Epithelial cell of proximal tubule (primary cell): ENCODE measurements at places on chromosomes 11 and 22. TPM values are rescaled to one million over a fixed set of nuclear protein-coding genes. Genes with fewer than 3 reads are reported as not detected.

DNA sequence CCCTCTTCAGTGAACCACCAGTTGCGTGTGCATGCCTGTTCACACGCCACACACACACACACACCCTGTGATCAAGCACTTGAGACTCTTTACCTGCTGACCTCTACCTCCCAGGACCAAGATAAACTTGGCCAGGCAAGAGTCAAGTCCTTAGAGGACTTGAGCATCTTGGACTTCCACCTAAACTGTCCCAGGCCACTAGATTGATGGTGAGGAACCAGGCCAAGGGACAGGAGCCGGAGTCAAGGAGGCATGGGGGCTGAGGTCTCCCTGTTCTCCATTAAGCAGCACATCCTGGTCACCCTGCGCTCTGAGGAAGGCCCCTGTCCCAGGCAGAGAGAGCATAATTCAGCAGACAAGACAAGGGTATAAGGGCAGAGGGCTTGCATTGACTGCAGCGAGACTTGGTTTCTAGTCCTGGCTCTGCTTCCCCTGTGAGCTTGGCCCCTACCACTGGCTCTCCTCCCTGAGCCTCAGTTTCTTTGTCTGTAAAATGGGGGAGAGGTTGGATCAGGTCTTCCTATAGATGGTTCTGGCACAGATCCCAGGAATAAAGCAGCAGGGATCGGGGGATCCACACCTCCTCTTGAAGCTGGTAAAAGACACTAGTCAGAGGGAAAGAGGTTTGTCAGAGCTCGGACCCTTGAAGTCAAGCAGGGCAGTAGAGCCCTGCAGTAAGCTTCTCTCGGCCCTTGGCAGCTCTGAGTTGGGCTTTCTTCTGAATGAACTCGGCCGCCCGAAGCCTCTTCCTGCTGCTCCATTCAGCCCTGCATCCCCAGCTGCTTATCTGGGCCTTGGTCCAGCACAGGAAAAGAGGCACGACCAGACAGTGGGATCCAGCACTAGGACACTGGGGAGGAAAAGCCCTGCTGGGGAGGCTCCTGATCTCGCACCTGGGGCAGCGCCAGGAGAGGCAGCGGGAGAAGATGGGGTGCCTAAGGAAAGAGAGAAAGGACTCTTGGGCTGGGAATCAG, 2.0 kb downstream of the CREB3L1 start:
- no peak for DNase-seq

- DNase-seq: no peak
These were observed 823.1 kb downstream of the DLG2 start for GRCh38 chr11:84804041-84804440.

GRCh38 chr11:23991165-23991539, 505.7 kb upstream of the LUZP2 start:
- no peak for DNase-seq

- no peak for DNase-seq
These were observed 29.6 kb downstream of the TRIM29 start for GRCh38 chr11:120108154-120108784.

DNA sequence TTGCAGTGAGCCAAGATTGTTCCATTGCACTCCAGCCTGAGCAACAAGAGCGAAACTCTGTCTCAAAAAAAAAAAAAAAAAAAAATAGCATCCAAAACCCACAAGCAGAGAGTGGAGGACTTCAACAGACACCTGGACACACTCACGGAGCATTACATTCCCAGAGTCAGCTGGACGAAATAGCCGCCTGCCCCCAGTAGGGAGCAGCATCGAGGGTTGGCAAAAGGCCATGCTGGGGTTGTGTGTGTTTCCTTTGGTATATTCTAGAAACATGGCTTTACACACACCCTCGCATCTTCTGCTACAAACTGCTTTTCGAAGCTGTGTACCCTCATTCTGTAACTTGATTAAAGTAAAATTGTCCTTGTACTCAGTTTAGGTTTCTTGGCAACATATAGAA, 5.3 kb downstream of the ADA2 start:
- no peak for DNase-seq

- DNase-seq: no peak
These were observed 64.8 kb downstream of the RPUSD4 start for GRCh38 chr11:126146454-126147192.

Gene C11orf87
- total RNA-seq: not detected in 2 replicates

- DNase-seq: no peak
These were observed 827 bp downstream of the PHF21B start for GRCh38 chr22:45008751-45009605.

- no peak for DNase-seq
These were observed 9.9 kb downstream of the NARS2 start for GRCh38 chr11:78564490-78565467.

Gene TH
- total RNA-seq: 0.22 and 0.23 TPM in 2 replicates

DNA sequence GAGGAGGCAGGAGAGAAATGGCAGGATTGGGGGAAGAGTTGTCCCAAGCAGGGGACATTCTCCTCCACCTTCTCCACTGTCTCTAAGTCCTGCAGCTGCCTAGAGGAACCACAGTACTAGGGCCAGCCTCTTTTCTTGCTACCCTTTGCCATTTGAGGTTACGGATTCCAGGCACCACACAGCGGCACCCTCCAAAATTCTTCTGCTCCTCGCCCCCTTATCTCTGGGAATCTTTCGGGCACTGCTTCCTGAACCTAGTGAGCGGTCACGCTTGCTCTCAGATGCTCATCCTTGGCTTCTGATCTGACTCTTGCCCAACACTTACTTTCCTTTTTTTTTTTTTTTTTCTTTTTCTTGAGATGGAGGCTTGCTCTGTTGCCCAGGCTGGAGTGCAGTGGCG, 26.6 kb upstream of the XBP1 start:
- no peak for DNase-seq

DNA sequence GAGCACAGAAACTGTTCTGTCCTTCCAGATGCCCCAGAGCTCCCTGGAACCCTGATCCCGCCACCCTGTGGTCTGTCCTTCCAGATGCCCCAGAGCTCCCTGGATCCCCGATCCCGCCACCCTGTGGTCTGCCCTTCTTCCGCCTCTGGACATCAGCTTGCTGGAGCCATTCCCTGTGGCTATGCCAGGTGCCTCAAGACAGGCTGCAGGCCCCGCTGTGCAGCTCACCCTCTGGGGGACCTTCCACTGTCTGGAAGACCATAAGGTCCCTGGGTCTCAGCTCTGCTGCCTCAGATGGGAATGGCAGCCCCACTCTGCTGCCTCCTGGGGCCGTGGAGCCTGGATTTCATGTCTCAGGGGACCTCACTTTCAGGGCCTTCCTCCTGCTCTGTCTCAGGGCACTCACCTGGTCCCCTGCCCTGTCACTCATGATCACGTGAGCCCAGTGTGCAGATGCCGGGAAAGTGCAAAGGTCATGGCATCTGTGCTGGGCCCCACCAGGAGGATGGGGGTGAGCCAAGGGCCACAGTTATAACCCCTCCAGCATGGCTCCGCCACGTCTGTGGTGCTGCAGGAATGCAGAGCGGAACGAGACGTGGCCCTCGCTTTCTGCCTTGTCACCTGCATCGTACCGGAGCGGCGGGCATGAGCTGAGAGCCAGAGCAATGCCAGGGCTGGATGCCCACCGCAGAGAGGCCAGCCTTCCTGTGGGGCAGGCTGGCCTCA, 1520.7 kb downstream of the BRD1 start:
- DNase-seq: no peak

Gene KIF18A
- 15.7 and 20.5 TPM in 2 replicates for total RNA-seq

GRCh38 chr11:40291741-40292140, 1167.7 kb downstream of the LRRC4C start:
- no peak for DNase-seq

DNA sequence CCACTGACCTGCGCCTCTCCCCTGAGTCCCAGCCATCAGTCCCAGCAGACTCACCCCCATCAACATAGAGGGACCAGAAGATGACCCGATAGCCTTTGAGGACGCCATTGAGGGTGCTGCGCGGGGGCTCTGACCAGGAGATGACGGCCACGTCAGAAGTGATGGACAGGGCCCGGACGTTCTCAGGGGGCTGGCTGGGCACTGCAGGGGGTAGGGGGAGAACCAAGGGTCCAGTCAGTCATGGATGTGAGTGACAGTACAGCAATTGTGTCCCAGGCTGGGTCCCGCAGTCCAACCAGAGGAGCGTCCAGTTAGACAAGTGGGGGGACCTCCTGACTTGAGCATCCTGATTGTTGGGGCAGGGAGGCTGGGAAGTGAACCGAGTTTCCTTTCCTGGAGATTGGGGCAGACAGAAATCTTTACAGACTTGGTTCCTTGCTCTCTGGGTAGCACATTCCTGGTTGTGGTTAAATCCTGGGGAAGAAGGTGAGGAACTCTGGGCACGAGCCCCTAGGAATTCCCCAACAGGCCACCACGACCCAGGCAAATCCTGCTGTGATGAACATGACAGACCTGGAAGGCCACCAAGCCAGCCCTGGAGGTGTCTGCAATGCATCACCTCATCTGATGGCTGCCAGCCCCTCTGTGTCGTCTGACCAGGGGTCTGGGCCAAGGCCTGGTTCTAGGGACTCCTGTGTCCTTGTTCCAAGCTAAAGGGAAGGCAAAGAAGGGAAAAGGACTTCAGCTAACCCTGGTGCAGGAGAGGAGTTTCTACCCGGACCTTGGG, 133.9 kb downstream of the CEP164 start:
- no peak for DNase-seq
